ENCODE measurements at places on chromosomes 13 and 19.

DNA sequence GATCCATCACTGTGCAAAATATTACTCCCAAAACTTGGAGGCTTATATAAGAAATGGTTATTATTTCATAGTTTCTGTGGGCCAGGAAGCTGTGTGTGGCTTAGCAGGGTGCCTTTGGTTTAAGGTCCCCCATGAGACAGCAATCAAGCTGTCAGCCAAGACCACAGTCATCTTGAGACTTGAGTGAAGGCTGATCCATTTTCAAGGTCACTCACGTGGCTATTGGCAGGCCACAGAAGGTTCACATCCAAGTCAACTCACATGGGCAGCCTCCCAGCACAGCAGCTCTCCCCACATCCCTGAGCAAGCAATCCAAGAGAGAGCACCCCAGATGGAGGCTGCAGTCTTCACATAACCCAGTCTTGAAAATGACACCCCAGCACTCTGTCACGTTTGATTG, 537.4 kb downstream of the MYO16 start:
- DNase-seq: no peak

DNA sequence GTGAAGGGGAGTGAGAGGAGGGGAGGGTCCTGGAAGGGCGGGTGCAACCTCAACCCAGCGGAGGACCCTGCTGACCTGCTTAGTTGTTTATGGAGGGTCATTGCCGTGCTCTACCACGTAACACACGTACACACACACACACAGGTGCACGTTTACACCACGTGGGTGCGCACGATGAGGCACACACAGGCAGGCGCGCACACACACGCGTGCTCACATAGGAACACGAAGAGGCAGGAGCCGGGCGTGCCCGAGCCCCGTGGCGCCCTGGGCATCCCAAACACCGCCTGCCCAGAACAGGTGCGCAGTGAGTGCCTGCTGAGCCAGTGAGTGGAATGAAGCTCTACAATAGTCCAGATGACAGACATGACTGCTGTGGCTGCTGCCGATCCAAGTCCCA, 11.2 kb upstream of the MADCAM1 start:
- no peak for DNase-seq

DNA sequence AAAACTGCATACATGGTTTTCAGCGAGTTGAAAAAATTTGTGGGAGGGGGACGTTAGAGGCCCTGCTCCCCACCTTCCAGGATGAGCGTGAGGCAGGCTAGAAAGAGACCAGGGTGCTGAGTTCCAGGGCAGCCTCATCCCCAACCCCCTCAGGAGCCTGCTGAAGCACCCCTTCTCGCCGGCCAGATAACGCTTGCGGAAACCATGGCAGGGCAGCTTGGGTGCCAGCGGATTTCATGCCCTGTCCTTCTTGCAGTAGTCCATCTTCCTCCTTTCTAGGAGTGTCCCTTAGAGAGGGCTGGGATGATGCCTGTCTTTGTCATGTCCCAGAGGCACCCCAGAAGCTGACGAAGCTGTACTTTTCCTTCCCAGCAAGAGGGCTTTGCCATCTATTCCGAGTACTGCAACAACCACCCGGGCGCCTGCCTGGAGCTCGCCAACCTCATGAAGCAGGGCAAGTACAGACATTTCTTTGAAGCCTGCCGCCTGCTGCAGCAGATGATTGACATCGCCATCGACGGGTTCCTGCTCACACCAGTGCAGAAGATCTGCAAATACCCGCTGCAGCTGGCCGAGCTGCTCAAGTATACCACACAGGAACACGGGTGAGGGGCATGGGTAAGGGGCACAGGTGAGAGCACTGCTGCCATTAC, 19.0 kb upstream of the C1QTNF9 start:
- DNase-seq: no peak

DNA sequence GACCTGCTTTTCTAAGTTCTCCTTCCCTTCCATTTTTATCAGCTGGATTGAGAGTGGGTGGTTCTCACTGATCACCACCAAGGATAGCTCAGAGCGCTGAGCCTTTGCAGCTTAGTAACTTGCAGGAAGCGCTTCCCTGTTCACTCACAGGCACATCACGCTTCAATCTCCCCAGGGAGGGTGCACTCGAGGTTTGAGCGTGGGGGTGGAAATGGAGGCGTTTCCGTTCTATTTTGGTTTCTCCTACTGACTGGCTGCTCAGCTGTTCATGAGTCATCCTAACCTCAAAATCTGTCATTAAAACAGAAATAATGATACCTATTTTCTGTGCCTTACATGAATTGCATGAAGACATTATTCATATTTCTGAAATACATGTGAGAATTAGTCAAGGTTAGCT, 292.1 kb downstream of the SPRY2 start:
- DNase-seq: peak; percentile 99

DNA sequence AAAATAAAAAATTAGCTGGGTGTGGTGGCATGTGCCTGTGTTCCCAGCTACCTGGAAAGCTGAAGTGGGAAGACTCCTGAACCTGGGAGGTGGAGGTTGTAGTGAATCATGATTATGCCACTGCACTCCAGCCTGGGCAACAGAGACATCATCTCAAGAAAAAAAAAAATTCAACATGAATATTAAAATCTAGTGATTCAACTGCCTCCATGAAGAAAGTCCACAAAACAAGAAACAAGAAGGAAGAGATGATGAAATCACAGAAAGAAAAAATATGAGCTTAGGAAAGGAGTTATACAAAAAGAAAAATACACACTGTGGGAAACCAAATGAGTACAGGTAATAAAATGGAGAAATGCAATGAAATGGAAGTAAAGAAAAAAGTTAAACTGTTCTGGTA, 99.6 kb upstream of the SIAH3 start:
- DNase-seq: no peak

DNA sequence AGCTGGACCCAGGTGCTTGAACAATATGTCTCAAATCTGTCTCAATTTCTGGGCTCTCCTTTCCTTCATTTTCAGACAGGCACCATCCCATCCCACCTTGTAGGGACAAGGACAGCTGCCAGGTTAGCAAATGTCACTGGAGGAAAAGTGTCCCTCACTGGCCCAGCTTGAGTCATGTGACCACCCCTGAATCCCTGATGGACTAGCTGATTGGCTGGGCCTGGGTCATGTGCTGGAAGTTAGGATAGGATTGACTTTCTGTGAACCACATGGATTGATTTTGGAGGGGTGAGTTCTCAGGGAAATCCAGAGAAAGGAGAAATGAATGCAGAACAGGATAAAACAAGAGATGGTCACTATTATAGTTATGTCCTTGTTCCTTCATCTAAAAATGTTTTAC, 28.2 kb upstream of the FXYD3 start:
- no peak for DNase-seq

- DNase-seq: no peak
These were observed 134.1 kb downstream of the KATNAL1 start for GRCh38 chr13:30173303-30173610.

DNA sequence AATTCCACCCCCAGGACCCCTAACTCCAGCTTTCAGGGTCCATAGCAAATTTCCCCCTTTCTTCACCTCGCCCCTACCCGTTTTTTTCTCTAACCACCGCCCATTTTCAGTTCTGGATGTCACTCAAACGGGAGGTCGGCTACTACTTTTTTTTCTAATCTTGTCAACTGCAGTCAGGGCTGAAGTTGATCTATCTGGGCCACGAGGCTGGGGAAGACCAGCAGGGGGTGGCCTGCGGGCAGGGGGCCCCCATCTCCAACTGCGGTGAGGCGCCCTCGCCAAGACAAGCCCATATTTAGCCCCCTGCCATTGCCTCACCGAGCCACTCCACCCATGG, 748 bp downstream of the LHFPL6 start:
- DNase-seq: no peak

GRCh38 chr19:18895824-18896341, at the start of gene CERS1:
TSS of gene CERS1 (minus strand) at chr19:18896158. CDS start at chr19:18896072, 86 bp downstream.
- no peak for DNase-seq

DNA sequence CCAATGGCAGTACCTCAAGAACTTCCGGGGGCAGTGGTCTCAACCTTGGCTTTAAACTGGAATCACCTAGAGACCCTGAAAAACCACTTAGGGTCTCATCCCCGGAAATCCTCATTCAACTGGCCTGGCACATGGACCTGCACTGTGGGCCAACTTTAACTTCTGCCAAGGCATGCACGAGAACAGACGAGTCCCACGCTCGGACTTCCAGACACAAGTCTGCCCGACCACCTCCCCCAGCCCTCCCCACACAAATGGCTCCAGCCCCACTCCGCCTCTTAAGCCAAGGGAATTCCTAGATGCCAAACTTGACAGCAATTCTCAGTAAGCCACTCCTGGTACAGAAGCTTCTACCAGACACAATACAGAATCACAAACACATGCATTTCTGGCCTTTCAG, 114.0 kb downstream of the STK24 start:
- no peak for DNase-seq

DNA sequence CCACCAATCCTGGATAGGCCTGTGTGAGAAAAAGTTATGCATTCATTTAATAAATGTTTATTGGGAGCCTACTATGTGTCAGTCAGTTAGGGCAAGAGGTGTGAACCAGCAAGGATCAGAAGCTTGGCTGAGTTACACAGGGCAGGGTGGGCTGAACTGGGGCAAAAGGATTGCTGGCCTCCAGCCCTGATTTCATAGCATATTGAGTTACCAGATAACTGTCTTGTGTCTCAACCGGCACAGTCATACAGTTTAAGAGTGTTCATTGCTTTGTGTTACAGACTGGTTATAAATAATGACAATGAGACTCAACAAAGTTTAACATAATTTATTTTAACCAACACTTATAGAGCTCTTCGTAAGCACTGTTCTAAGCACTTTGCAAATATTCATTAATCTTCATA, 253.8 kb downstream of the DLEU7 start:
- DNase-seq: peak; percentile 67

DNA sequence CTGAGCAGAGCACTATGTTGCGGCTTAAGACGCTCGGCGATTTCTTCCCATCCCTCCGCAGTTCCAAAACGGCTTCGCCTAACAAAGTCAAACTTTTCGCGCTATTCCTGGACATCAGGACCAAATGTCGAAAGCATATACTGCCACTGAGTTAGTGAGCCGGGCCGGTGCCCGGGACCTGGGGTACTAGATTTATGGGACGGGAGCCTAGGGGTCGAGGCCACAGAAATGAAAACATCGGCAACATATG, 699 bp downstream of the RCBTB2 start:
- peak; percentile 69 for DNase-seq

GRCh38 chr13:26518451-26518959, 39.0 kb upstream of the WASF3 start:
- peak; percentile 19 for DNase-seq

- DNase-seq: no peak
These were observed 7.3 kb downstream of the SHKBP1 start for GRCh38 chr19:40584007-40584406.

DNA sequence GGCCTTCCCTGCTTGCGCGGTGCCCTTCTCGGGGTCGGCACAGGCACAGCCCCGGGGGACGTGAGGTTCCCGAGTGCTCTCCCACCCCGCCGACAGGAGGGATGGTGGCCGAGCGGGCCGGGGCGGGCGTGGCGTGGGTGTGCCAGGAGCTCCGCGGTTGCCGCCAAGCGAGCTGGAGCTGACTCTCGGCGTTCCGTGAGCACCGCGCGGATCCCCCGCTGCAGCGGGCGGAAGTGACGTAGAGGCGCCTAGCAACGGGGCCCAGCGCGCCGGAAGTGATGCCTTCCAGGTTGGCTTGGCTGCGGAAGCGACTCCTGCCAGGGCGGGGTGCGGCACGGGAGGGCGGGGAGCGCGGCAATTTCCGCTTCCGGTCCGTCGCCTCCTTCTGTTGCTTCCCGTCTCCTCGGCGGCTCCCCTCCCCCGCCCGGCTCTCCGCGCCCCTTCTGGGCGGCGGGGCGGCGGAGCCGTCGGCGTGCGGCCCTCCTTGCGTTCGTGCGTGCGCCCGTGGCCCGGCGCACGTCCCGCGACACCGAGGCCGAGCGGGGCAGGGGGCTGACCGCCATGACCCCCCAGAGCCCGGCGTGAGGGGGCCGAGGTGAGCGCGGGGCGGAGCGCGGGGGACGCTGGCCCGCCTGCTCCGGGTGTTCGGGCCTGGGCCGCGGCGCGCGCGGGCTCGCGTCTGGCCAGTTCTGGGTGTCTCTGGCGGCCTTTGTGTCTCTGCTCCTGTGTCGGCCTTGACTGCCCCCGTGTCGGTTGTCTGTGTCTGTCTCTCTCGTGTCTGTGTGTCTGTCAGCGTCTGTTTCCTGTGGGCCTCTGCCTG, at the start of gene EPN1:
EPN1 (plus strand) TSS at position 386 of the 820 bp plus-strand sequence. CDS start 3,402 bp downstream, outside the sequence.
- DNase-seq: peak; percentile 97

GRCh38 chr19:12754465-12755196, 3.0 kb downstream of the BEST2 start:
- DNase-seq: no peak

DNA sequence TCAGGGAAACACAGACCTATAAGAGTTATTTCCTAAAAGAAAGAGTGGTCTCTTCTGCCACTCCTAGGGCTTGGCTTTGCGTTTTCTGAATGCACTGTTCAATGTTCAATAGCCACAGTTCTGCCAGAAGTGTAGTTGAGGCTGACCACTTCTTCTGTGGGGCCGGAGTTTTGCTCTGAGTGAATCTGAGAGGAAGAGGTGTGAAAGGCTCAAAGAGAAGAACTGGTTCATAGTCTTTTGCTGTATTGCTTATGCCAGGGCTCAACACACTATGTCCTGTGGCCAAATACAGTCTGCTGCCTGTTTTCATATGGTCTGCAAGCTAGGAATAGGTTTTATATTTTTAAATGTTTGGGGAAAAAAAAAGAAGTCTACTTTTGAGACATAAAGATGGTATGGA, 128.2 kb downstream of the STOML3 start:
- DNase-seq: no peak

DNA sequence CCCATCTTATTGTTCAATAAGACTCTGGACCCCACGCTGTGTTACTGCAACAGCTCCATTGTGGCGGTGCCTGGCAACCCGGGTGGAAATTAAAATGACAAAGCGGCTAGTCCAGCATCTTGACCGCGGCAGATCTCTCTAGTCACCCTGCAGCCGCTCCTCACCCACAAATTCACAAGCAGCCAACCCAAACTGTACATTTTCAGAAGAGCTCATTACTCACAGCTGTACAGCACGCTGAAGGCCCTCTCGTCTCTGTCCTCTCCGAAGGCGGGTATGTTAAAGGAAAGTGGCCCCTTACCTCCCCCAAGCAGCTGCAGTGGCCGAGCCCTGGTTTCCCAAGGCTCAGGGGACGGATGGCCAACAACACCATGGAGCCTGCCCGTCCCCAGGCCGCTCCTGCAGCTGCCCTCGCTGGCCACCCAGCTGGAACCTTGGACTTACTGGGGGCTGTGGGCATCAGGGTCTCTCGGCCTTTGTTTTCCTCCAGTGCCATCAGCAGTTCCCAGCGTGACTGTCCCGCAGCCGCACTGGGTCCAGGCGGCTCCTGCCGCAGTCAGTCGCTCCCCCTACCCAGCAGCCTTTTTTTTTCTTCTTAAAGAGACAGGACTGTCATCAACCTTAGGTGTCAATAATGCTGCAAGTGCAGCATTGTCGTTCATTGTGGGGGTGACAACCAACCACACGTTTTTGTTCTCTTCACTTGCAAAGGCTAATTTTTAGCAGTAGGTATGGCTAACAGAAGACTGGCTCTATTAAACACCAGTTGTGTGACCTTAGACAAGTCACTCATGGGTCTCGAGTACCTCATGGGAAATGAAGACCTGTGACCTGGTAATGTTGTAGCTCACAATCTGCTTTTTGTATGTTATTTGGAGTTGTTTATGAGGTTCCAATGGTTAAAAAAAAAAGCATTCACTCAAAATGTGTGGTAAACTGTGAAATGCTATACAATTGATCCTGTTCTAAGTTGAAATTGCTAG, at the start of gene SACS:
SACS (minus strand) TSS at position 532 of the 983 bp plus-strand sequence. CDS start 22,463 bp downstream, outside the sequence.
- peak; percentile 47 for DNase-seq

Data from choroid plexus epithelial cell (primary cell).